ENCODE measurements at places on chromosomes 3 and 15.
A peak's percentile ranks its signal among the peaks of the same experiment; 100 is the strongest.

- DNase-seq: no peak
Observed at GRCh38 chr3:166060789-166061479, 223.7 kb upstream of the BCHE start.

GRCh38 chr3:7576071-7576470 is 715.2 kb downstream of the GRM7 start:
- DNase-seq: no peak

- no peak for DNase-seq
Observed at GRCh38 chr15:63236272-63236671, 41.1 kb upstream of the APH1B start.

DNA sequence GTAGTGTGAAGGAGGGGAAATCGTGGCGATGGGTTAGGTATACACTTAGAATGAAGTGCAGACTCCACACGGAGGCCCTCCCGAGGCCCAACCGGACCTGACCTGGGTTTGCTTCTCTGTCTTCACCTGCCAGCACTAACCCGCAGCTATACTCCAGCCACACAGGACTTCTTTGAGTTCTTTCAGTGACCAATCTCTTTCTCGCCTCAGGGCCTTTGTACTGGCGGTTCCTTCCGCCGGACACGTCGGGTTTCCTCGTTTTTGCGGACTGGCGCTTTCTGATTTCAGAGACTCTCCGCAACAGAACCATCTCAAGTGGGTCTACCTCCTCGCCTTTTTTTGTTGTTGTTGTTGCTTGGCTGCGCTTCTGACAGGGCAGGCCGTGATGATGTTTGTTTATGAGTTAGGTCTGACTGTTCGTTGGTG is at the start of gene NEIL1:
Gene NEIL1, plus strand, starts transcription at position 244 of the 426 bp plus-strand sequence. CDS start 1,867 bp downstream, outside the sequence.
- no peak for DNase-seq

DNA sequence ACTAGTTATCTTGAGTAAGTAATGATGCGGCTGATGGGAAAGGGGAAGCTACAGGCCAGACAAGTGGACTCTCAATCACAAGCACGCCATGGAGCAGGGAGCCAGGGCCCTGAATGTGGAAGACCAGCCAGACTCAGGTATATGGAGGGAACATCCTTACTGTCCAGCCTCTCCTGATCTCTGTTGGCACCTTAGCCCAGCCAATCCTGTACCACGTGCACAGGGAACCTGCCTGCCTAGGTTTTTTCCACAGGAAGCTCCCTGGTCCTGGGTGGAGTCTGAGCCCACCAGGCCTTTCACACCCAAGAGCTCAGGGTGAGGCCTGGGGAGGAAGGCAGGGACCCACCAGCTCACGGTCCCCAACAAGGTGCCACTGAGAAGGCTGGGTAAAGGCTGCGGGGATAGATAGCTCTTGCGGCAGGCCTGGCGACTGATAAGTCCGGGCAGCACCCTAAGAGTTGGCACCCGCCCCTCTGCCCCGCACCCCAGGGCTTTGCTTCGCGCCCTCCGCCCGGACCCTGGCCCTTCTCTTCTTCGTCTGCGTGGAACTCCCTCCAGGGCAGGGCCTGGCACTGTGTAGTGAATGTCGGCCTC is 933 bp upstream of the APEH start:
- DNase-seq: no peak

DNA sequence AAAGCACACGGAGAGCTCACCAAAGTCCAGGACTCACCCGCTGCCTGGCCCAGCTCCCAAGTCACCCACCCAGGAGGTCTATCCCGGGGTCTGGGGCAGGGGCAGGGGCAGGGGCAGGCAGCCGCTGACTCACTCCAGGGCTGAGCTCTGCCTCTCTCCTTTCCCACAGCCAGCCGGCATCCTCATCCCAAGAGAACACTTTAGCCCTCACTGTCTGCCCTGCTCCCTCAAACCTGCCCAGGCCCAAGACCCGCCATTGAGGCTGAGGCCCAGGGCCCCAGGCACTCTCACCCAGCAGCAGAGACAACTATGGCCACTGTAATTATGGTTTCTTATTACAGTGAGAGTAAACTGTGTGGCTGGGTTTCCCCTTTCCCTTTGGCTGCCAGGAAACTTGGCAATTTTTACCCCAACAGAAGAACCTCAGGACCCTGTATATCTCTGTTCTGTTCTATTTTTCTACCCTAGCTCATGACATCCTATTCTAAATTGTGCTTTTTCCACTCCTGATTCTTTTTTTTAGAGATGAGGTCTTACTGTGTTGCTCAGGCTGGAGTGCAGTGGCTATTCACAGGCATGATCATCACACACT is 53.0 kb downstream of the IQSEC1 start:
- DNase-seq: peak; percentile 63

All from right hindlimb (tissue), 1 donor.